Astrocyte of the cerebellum (primary cell): ENCODE measurements at places on chromosomes 5 and 9.

GRCh38 chr5:170126626-170127025, 20.9 kb downstream of the FOXI1 start:
- DNase-seq = no peak

DNA sequence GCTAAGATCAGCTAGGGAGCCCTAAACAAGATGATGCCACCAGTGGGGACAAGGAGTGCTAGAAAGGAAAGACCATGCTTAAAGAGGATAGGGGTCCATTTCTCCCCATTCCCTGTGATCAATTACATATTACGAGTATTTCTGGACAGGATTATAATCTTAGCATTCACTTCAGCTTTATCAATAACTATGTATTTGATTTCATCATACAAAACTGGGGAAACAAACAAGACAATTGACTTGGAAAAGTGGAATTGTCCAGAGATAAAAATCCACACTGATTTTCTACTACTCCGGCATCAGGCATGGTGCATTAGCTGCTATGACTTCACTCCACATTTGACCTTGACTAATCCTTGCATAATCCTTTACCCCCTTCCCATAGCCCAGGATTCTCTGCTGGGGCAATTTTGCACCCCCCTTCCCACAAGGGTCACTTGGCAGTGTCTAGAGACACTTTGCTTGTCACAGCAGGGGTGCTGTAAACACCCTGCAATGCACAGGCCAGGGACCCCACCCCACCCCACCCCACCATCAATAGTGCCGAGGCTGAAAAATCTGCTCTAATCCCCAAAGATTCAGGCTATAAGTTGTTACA, 29.9 kb upstream of the UBE2QL1 start:
- DNase-seq = no peak

GRCh38 chr5:66933066-66933465, 263.5 kb downstream of the CD180 start:
- DNase-seq = no peak

GRCh38 chr5:179258922-179259730, 86.1 kb downstream of the ADAMTS2 start:
- peak; percentile 44 for DNase-seq

DNA sequence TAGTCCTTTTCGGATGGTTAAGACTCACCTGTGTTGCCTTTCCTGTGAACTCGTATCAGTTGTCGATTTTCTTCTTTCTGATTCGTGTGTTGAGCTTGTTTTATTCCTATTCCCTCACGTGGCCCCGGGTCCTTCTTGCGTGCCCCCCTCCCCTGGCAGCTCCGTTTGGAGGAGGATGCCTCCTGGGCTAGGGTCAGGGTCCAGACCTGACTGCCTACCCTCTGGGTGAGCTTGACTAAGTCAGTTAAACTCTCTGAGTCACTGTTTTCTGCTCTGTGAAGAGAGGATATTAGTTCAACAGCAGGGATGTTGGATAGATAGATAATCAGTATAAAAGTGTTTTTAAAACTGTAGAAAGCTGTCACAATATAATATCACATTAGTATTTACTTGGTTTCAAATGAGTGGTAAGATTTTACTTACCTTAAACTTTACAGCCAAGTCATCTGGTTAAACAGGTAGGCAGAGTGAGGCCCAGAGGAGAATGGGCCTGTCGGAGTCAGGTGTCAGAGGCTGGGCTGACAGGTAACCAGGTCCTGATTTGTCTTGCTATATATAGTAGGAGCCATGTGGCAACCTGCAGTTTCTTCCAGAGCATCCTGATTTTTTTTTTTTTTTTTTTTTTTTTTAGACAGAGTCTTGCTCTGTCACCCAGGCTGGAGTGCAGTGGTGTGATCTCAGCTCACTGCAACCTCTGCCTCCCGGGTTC, 24.2 kb downstream of the PPARGC1B start:
- DNase-seq = no peak

DNA sequence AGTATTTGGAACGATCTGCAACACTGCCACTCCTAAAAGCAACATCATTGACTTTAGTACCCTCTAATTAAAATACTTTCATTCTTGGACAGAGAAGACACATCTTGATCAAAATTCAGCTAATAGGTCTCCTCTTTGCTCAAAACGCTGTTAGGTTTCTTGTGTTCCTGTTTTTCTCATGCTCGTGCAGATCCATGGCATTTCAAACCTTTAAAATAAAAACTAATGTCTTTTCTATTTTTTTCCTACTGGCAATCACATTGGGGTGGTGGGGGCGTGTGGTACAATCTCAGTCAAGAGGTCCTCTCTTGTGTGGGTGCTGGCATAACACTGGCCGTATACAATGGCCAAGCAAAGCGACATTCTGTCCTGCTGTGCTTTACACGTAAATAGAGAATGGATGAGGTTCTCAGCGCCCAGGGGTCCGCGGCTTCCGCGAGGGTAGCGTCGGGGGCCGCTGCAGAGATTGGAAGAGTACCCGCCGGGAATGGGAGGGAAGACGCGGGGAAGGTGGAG, 315 bp upstream of the GPR150 start:
- DNase-seq = no peak

- DNase-seq = no peak
Measured at GRCh38 chr9:110939047-110939446, 99.2 kb downstream of the LPAR1 start.

DNA sequence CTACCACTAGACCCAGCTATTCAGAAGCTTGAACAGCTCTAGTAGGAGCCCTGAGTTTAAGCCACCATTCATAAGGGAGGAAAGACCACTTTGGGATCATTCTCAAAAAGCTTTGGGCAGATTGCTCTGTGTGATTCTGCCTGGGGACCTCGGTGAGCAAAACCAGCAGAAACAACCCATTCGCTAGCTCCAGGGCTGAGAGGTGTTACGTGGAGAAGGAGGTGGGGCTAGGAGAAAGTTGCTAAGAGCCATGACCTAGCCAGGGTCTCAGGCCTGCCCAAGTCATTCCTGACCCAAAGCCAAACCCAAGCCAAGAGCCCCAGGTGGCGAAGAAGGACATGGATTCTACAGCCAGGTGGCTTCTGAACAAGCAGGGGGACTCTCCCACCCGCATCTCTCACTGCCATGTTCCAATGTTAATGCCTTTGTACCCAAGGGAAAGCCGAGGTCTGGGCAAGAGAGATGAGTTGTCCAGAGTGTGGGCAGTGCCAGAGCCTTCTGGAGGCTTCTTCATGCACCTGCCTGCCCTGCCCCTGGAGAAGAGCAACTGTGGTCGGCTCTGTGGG, 4.0 kb upstream of the BARHL1 start:
- no peak for DNase-seq

DNA sequence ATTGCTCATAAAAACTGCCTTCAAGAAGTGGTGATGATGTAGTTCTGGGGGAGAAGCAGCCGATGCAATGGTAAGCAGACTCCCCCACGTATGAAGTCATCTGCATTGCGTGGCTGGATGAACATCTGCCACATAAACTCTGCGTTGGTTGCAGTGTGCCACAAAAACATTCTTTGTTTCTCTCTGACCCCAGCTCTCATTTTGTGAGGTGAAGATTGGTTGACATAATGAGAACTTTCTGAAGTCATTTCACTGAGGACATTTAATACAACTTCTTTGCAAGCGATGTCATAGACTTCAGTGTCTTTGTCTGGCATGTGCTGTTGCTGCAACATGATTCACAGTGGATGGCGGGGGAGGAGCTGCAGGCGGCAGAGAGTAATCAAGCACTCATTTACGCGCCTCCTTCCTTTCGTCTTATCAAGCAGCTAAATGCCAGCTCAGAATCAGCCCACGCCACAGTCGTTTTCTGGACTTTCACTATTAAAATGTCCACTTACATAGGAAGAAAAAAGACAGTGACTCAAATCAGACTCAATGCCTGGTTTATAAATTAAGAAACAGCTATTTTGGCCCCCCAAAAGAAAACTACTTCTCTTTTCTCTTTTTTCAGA, 91.5 kb upstream of the NFIL3 start:
- DNase-seq = no peak

GRCh38 chr9:72980600-72981265, 27.9 kb upstream of the ALDH1A1 start:
- DNase-seq = no peak
